ENCODE measurements at places on chromosomes 16 and 17.

- DNase-seq: no peak
These were observed 18.1 kb downstream of the SPATA32 start for GRCh38 chr17:45243750-45244149.

GRCh38 chr16:28931801-28932225 lies at the start of gene CD19:
Gene CD19, plus strand, starts transcription at chr16:28931971. Its CDS starts 30 bp downstream, at chr16:28932001.
- DNase-seq: no peak

DNA sequence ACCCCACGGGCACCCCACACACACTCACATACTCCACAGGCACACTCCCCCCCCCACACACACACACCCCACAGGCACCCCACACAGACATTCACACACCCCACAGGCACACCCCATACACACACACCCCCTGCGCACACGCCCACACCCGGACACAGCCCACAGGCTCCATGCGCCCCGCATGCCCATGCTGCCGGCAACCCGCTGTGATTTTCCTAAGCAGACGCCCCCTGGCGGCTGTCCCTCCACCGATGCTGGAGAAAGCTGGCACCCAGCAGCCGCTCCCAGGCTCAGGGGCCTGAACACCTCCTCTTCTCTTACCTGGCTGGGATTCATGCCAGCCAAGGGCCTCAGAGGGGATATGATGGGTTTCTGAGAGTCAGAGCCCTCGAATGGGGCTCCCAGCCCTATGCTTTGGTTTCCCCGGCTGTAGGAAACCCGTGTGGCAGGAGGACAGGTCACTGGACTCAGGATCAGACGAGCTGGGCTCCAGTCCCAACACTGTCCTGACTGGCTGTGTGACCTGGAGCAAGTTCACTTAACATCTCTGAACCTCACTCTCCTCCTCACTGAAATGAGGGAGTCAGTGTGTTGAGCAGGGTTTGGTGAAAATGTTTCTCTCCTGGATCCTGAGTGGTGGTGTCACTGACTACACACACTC lies 19.6 kb upstream of the TNFRSF13B start:
- DNase-seq: peak; percentile 61

- no peak for DNase-seq
These were observed 7.1 kb upstream of the TMC5 start for GRCh38 chr16:19410435-19411171.

- no peak for DNase-seq
These were observed 133.5 kb downstream of the CMIP start for GRCh38 chr16:81578076-81578475.

DNA sequence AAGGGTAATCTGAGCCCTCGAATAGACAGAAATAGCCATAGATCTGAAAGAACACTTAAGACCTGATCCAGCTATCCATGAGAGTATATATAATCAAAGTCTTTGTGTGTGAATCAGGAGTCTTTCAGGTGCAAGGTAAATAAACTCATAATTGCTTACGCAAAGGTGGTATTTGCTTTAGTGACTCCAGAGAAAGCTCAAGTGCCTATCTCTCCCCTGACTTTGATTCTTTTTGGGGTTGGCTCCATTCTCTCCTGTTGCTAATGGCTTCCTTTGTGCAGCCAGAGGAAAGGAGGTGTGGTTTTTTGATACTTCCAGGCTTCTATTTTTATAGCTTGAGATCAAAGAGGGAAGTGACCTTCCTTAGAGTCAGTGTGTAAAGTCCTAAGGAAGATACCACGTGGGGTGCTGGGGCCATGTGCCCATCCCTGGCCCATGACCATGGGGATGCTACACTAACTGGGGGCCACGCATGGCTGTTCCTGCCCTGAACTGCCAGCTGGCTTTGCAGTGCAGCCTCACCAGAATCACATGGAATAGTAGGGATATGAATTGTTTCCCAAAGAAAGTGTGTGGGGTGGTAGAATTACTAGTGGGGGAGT lies 45.8 kb downstream of the TENT4B start:
- DNase-seq: no peak

DNA sequence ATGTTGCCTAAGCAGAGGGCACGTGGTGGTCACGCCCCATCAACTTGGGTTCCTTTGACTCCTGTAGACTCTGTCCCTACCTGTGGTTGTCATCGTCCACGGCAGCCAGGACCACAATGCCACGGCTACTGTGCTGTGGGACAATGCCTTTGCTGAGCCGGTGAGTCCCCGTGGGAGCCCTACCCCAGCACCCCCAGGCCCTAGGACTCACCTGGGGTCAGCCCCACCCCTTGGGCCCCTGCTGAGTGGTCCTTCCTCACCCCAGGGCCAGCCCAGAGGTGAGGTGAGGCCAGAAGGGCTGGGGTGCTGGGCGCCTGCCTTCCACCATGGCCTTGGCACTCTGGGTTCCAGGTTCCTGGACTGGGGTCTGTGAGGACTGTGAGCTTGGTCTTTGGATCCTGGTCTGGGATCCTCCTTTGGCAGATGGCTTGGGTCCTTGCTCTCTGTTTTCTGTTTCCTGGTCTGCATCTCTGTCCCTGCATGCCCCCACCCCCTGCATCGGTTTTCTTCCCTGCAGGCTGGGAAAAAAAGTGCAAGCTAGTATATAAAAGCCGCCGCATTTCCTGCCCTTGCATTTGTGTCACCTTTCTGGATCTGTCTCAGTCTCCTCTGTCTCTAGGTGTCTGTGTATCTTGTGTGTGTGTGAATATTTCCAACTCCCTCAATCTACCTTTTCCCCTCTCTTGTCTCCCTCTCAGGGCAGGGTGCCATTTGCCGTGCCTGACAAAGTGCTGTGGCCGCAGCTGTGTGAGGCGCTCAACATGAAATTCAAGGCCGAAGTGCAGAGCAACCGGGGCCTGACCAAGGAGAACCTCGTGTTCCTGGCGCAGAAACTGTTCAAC lies 17.5 kb downstream of the STAT5A start:
- DNase-seq: no peak

DNA sequence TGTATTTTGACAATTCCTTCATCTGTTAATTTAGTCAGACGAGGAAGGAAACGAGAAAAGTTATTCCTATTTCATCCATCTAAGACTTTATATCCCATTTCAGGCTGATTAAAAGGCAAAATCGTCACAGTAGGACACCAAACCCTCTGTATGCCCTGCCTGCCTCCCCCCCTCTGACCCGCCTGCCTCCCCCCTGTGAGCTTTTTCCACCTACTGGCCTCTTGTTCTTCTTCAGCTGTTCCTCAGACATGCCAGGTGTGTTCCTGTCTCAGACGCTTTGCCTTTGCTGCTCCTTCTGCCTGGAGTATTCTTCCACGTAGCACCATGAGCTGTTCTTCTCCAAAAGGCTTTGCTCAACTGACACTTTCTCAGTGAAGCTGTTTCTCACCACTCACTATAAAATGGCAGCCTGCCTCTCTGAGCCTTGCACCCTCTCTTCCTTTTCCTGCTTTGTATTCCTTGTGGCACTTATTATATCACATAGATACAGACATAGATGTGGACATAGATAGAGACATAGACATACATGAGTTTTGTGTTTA lies 723.4 kb downstream of the MAF start:
- no peak for DNase-seq

DNA sequence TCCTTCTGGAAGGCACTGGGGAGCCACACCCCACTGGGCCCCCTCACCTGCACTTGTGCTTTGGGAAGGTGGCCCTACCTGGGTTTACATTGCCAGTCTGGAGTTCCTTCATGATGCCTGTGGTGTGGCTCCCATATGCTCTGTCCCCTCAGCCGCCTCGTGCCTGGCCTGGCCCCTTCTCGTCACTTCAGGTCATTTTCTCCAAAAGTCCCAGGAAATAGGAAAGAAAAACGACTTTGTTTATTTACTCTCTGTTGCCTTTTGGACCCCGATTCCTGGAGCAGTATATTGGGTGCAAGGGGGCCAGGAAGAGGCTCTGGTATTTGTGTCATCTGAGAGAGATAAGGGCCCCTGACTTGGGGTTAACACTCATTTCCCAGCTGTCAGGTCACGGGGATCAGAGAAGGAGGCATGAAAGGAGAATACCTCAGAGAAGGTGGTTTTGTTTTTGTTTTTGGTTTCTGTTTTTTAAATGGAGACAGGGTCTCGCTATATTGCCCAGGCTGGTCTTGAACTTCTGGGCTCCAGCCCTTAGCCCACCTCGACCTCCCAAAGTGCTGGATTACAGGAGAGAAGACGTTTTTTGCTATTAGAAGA lies 4.7 kb downstream of the SOCS3 start:
- DNase-seq: no peak

DNA sequence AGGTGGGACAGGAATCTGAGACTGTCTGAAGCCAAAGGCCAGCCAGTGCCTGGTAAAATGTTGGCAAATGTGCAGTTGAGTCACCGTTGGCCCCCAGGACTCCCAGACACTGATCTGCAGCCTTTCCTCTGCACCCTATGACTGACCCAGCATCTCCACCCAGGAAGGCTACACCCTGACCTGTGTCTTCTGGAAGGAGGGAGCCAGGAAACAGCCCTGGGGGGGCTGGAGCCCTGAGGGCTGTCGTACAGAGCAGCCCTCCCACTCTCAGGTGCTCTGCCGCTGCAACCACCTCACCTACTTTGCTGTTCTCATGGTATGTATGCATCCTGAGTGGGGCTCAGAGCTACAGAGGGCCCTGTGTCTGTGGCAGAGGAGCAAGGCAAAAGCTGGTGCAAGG lies 24.0 kb downstream of the ADGRG5 start:
- no peak for DNase-seq

GRCh38 chr17:9020096-9020823 lies 1.1 kb upstream of the NTN1 start:
- DNase-seq: no peak

All from activated CD4-positive, CD25-positive, alpha-beta regulatory T cell treated with anti-CD3 and anti-CD28 coated beads, Interleukin-2, amount 50 U/mL, for 16 hours (primary cell).